ENCODE measurements at places on chromosomes 13 and 19. TPM values are rescaled to one million over a fixed set of nuclear protein-coding genes. Genes with fewer than 3 reads are reported as not detected.
A peak's percentile ranks its signal among the peaks of the same experiment; 100 is the strongest.

DNA sequence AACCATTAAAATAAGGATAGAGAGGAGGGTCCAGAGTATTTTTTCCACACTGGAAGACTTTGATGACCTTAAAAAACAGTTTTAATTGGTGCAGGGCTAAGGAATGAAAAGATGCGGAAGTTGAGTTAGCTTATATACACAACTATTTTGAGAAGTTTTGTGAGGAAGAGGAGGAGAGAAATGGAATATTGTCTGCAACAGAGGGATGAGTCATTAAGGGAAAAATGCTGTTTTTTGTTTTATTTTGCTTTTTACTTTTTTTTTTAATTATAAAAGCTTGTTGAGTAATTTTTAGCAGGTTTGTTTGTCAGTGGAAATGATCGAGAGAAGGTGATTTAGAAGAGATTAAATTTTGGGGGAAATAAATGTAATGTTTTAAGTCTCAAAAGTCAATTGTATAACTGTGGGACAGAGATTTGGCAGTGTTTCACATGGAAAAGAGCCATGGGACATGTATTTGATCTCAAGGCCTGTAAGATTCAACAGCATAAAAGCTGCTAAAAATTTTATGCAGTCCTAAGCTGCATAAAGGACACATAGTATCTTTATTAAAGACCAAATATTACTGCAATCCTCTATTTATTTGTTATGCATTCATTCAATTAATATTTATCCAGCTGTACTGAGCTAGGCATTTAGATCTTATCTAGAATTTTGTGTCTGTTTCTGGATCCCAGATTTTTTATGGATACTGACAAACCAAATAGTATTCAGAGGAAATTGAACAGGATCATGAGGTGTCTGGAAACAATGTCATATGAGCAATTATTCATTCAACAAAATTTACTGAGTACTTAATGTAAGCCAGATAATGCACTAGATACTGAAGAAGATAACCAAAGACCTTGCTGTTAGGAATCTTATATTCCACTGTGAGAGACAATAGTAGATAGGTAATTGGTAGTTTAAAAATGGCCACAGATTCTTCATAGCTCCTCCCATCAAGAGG, 72.7 kb downstream of the DNAJC15 start:
- no peak for DNase-seq

DNA sequence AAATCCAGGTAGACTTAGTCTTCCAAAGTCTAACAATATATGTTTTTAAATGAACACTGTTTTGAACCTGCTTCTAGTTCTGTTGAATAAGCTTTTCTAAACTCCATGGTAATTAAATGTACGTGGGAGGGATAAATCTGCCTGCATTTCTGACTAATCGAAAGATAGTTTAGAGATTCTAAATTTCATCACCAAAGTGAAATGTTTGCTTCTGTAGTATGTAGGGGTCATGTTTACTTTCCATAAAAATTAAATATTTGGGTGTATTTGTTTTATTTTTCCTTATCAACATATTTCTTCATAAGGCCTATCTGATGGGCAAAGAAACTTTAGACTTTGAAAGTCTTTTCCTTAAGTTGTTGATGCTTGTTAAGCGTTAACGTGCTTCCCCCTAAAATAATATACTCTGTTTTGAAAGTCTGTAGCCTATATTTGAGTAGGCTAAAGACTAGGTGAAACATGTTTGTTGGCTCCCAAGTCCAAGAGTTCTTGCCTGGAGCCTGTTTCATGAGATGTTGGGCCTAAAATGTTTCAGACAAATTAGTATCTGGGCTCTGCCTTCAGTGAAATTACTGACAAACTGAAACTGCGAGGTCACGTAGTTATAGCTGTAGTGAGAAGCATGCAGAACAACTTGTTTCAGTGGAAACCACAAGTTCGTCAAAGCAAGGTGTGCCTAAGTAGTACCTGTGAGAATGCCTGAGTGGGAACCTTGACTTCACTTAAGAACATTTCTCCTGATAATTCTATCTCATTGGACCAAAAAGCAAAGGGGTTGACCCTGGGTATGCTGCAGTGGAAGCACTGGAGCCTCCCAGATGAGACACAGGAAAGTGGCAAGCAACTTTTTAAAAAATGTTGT, 126.2 kb downstream of the LMO7 start:
- no peak for DNase-seq

GRCh38 chr19:41993612-41994483, at the start of gene ATP1A3:
TSS of gene ATP1A3 (minus strand) at chr19:41994230. CDS start at chr19:41994076, 154 bp downstream.
- peak; percentile 93 for DNase-seq

DNA sequence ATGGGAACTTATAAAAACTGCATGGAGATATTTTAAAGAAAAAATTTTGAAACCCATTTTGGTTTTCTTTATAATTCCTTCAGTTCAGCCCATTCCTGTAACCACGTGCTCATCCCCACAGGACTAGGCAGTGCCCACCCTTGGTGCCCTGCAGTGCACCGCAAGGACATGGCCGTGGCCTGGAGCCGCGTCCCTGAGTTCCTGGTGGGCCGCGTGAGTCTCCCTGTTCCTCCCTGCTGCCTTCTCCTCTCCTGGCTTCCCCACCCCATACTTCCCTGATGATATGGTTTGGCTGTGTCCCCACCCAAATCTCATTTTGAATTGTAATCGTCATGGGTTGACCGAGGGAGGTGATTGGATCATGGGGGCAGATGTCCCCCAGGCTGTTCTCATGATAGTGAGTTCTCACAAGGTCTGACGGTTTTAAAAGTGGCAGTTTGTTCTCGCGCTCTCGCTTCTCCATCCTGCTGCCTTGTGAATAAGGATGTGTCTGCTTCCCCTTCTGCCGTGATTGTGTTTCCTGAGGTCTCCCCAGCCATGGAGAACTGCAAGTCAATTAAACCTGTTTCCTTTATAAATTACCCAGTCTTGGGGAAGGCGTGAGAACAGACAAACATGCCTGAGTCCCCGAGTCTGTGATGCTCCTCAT, 31.6 kb upstream of the TFDP1 start:
- DNase-seq = no peak

- no peak for DNase-seq
These were observed 192.4 kb downstream of the NUFIP1 start for GRCh38 chr13:44796597-44797490.

DNA sequence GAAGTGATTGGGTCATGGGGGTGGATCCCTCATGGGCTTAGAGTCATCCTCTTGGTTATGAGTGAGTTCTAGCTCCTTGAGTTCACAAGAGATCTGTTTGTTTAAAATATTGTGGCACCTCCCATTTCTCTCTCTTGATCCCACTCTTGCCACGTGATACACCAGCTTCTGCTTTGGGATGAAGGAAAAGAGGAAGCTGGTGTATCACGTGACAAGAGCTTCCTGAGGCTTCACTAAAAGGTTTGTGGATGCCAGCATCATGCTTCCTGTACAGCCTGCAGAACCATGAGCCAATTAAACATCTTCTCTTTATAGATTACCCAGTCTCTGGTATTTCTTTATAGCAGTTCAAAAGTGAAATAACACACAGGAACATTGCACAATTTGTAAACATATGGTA, 352.5 kb upstream of the ATXN8OS start:
- DNase-seq = no peak

- no peak for DNase-seq
These were observed 279.6 kb downstream of the KLF5 start for GRCh38 chr13:73338389-73338788.

- DNase-seq = no peak
These were observed 4.0 kb upstream of the FLT3LG start for GRCh38 chr19:49469828-49470614.

- no peak for DNase-seq
These were observed 27.3 kb downstream of the RUBCNL start for GRCh38 chr13:46359714-46360113.

DNA sequence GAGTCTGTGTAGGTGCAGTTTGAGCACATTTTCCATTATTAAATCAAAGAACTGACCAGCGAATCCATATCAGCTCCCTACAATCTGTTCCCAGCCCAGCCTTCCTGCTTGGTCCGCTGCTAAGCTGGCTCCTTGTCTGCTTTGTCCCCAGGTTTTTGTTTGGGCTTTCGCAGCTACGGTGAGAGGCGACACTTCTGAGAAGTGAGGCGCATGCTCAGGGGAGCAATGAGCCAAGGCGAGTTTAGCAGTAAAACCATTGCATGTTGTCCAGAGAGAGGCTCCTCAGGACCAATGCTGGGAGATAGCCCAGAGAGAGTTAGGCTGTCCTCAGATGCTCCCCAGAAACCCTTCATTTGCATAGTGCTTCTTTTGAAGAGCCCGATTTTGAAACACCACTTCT, 162.0 kb downstream of the ITGBL1 start:
- peak; percentile 30 for DNase-seq

GRCh38 chr19:16604615-16605014, 23.4 kb downstream of the MED26 start:
- no peak for DNase-seq

DNA sequence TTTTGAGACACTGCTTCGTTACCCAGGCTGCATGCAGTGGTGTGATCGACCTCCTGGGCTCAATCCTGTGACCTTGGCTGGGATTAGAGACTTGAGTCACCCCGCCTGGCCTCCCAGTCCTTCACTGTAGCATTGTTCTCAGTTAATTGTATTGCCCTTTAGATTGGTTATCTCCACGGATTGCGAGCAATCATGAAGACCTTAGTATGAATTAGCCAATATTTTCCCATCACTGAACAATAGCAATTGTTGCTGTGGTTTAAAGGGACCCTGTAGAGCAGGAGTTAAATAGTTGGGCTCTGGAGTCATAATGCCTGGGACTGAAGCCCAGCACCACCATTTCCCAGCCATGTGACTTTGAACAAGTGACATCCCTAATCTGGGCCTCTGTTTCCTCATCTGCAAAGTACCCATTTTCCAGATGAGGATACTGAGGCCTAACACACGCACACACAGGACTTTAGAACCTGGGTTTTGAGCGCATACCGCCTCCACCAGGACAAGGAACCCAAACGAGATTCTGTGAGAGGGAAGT, 8.4 kb downstream of the PPP1R14A start:
- DNase-seq = no peak

GRCh38 chr19:52734331-52734892, 432 bp downstream of the ZNF611 start:
- peak; percentile 59 for DNase-seq

DNA sequence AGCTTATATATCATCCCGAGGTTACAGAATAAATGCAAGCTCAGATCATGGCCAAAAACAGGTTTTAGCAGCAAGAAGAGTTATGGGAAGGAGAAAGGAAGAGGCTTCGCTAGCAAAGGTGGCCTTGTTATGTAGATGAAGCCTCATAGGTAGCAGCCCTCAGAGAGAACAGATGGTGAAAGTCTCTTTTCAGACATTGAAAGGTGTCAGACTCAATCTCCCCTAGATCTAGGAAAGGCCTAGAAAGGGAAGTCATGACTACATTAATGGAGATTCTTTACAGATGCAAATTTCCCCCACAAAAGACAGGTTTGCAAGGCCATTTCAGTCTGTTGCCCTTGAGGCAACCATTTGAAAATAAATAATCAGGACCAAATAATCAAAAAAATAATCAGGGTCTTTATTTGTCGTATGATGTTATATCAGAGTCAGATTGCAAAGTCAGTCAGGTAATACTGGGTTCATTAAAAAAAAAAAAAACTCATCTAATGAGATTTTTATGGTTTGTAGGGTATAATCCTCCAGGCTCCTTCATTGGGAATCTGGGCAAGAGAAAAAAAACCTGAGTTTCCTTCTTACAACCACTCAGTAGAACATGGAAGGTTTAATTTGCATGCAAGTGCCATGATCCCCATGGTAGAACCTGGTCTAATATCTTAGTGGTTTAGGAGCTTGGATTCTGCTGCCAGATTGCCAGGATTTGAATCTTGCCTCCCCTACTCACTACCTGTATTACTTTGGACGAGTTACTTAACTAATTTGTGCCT, 50.8 kb upstream of the HTR2A start:
- DNase-seq = no peak

- DNase-seq = no peak
These were observed 10.9 kb upstream of the VWA8 start for GRCh38 chr13:41971848-41972247.

DNA sequence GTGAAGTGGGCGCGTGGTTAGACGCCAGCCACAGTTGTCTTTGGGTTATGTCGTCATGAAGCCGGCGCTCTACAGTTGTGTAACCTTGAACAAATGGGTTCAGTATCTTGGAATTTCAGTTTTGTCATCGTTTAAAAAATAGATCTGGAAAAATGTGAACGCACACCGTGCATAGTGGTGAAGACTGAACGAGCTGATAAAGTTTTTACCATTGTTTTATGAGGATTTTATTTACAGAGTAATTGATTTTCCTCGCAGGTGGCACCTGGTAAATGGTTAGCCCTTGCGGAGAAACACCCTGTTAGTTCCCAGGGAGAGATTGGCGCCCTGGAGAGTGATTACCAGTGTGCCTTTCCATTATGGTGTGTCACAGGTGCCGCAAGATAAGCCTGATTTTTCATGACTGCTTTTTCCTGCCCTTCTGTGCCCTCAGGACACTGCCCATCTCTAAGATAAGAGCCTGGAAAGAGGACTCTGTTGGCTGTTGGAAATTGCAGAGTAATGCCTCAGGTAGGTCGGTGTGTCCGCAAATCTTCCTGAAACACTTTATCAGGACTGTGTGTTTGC, 577 bp downstream of the ZNF181 start:
- DNase-seq = peak; percentile 7

DNA sequence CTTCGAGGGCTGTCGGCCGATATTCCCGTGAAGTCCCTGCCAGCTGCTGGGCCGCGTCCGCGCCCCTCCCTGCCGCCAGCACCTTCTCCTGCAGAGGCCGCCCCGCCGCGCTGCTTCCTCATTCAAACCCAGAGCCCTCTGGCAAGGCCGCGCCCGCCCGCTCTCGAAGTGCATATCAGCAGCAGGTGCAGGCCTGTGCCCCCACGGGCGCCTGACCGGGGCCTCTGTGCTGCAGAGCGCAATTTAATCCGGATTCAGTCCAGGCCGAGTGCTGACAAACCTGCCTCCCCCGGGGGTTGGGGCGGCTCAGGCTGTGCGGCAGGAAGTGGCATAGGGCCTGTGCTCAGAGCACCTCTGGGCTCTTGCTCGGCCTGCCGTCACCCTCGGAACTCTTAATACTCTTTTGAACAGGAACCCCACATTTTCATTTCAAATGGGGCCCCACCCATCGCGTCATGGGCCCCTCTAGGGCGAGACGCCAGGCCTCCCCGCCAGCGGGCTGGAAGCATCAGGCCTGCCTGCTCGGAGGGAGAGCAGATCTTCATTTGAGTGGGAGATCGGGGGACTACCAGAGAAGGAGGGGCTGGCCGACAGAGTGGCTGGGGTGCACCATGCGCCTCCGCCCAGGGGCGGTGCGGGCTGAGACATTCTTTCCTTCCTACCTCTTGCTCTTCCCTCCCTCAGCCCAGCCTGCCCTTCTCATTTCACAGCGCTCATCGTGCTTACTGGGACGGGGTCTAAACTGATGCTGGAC, 125.7 kb downstream of the TNFRSF19 start:
- DNase-seq = no peak

CCL25 gene
- 1.2 TPM for total RNA-seq

TLE6 gene
- 1.8 TPM for total RNA-seq

DPF1 gene
- 6.5 TPM for total RNA-seq

ZNF497 gene
- total RNA-seq = 3.7 TPM

WDFY2 gene
- total RNA-seq = 18.3 TPM

ELOF1 gene
- total RNA-seq = 26.9 TPM

ZNF208 gene
- not detected for total RNA-seq

ZNF430 gene
- 11.7 TPM for total RNA-seq

NTN5 gene
- 0.87 TPM for total RNA-seq

ZNF729 gene
- not detected for total RNA-seq

CACNG7 gene
- total RNA-seq = 27.3 TPM

ZNF93 gene
- total RNA-seq = 72.7 TPM
